ENCODE measurements at places on chromosomes 1 and 21.
A peak's percentile ranks its signal among the peaks of the same experiment; 100 is the strongest.

- peak; percentile 57 for DNase-seq
These were observed 121.2 kb downstream of the TRABD2B start for GRCh38 chr1:47875831-47876586.

DNA sequence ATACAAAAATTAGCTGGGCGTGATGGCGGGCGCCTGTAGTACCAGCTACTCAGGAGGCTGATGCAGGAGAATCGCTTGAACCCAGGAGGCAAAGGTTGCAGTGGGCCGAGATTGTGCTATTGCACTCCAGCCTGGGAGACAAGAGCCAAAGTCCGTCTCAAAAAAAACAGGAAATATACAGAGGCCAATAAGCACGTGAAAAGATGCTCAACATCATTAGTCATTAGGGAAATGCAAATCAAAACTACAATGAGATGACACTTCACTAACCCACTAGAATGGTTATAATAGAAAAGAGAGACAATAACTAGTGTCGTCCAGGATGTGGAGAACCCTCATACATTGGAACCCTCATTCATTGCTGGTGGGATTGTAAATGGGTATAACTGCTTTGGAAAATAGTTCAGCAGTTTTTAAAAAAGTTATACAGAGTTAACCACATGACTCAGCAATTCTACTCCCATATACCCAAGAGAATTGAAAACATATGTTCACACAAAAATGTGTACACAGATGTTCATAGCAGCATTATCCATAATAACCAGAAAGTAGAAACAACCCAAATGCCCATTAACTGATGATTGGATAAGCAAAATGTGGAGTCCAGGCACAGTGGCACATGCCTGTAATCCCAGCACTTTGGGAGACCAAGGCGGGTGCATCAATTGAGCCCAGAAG is 6.4 kb upstream of the E2F2 start:
- no peak for DNase-seq

GRCh38 chr1:32491386-32491785 is 26.5 kb downstream of the ZBTB8B start:
- no peak for DNase-seq

DNA sequence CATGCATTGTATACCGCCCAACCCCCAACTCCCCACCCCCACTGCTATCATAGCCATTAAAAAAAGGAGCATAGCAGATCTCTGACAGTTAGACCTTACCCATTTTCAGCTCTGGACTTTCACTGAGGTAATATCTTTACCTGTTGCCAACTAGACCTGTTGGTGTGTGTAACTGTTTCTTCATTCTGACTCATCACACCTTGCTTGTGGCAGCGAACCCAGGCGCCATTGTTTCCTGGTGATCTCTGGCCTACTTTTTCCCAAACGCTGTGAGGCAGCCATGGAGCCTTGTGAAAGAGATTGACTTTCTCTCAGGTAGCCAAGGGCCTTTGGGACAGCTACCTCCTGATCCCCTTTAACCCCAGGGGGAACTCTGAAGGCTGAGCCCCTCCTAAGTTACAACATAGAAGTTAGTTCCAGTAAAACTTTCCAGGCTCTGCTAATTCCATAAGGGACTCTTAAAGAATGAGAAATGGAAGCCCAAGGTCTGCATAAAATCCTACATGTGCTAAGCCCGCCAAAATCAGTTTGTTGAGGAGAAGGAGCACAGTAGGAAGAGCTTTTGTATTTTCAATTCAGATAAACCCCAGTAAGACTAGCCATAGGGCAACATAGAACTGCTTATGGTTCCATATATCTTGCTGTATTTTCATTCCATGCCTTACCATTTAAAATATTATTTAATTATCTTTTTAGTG is 196.1 kb upstream of the CAMK1G start:
- no peak for DNase-seq

DNA sequence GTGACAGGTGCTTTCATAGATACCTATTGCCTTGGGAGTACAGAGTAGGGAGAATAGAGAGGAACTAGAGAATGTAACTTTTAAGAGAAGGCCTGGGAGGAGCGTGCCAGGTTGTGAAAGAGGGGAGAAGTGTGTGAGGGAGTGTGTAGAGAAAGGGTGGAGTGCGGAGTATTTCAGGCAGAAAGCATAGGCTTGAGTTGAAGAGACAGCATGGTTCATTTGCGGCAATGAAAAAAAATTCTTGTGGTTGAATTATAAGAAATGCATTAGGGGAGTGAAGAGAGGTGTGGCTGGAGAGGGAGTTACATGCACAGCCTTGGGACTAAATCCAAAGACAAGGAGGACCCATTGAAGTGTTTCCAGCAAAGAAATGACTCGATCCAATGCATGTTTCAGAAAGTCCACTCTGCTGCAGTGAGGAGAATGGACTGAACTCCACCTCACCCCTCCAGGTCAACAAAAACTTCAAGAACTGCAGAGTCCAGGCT is 81.7 kb upstream of the ADAM30 start:
- no peak for DNase-seq

- no peak for DNase-seq
These were observed 2.2 kb upstream of the PDZK1IP1 start for GRCh38 chr1:47191940-47192457.

DNA sequence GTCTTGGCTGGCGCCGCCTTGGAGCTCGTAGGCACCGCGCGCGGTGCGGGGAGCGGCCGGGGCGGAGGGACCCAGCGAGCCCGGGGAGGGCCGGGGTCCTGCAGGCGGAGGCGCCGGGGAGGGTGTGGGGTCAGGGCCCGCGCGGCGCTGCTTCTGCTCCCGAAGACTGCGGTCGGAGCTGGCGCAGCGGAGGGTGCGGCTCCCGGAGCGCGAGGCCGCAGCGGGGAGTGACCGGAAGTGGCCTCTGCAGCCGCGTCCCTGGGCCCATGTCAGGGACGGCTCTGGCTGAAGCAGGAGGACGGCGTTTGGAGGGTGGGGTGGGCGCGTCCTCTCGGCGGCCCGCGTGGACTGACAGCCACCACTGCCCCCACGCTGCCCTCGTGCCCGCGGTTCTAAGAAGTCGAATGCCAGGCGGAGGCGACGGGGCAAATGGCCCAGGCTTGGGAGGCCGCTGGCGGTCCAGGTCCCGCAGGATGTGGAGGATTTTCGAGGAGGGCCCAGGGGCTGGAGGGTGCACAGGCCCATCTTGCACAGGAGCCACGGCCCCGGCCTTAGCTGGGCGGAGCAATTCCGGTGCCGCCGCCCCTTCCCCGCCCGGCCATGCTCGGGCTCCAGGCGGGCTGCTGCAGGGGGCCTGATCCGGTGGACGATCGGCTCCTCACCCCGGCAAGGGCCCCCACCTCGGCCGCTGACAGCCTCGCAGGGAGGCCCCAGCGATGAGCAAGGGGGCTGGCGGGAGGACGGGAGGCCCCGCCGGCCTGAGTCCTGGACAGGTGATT is 7.7 kb upstream of the ZNF669 start:
- DNase-seq: no peak

DNA sequence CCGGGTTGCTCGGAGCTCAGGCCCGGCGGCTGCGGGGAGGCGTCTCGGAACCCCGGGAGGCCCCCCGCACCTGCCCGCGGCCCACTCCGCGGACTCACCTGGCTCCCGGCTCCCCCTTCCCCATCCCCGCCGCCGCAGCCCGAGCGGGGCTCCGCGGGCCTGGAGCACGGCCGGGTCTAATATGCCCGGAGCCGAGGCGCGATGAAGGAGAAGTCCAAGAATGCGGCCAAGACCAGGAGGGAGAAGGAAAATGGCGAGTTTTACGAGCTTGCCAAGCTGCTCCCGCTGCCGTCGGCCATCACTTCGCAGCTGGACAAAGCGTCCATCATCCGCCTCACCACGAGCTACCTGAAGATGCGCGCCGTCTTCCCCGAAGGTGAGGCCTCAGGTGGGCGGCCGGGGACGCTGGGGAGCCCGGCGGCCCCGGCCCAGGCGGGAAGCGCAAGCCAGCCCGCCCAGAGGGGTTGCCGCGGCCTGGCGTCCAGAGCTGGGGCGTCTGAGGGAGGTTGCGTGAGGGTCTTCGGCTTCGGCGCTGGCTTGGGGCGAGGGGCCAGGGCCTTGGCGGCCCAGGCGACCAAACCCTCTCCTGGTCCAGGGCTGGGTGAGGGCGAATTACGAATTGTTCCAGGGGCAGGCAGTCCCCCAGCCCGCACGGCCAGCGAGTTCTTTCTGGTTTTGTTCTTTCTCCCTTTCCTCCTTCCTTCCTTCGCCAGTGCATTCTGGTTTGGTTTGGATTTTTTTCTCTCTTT is 805 bp downstream of the SIM2 start:
- DNase-seq: no peak

- DNase-seq: no peak
These were observed 57.5 kb upstream of the CPLANE2 start for GRCh38 chr1:16294219-16295212.

DNA sequence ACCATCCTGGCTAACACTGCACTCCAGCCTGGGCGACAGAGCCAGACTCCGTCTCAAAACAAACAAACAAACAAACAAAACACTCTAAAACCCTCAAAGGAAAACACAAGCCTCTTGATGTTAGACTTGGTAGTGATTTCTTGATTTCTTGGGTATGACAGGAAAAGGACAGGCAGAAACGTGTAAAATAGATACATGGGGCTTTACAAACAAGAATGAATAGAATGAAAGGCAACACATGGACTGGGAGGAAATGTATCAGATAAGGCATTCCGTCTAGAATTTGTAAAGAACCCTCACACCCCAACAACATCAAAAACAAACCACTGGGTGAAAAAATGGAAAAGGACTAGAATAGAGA is 7.8 kb upstream of the PRXL2B start:
- DNase-seq: no peak

DNA sequence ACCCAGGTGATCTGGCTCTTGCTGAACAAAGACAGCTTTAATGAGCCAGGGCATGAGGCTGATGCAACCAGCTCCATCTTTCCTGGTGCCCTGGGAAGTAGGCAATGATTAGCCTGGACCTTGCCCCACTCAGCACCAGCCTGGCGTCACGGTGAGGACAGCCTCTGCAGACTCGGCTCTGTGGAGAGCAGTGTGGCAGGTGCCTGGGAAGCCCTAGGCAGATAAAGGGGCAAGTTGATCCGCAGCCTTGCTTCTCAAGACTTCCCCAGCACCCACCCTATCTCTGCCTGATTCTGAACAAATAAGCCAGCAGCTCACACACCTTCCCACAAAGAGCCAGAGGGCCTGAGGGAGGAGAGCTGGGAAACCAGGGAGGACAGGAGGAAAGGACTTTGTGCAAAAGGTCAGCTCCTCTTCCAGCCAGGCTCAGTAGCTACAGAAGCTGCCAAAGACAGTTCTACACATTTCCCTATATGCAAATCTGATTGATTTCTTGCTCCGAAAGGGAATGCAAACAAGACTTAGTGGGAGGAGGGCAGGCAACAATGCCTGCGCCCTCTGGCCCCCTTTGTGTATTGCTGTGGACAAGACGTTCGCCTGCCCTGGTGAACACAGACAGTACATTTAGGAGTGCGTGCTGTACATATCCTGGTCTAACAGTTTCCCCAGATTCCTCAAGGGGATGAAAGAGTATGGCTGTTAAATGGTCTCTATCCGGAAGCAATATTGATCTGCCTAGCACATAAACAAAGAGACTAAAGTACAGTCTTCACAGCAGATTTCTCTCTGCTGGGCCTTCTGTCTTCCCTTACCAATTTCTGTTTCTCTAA is 63.8 kb downstream of the BCAR3 start:
- DNase-seq: no peak

- DNase-seq: no peak
These were observed 59.8 kb upstream of the SDC3 start for GRCh38 chr1:30968220-30968971.

GRCh38 chr1:20711285-20712214 is 6.3 kb downstream of the KIF17 start:
- DNase-seq: no peak

DNA sequence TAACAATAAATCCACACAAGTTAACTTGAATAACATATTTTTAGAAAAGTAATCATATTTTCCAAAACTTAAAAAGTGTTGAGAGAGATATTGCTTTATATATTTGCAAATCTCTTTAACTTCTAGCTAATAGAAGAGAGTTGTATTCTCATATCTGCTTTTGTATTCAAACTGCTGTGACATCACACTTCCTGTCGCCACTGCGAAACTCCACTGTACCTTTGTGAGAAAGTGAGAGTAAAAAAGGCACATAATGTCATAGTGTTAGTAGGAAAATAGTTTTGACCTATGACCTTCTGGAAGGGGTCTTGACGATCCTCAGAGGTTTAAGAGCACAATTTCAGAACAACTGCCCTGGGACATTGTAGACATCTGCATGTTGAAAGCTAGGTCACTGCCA is 21.6 kb downstream of the AK5 start:
- no peak for DNase-seq

DNA sequence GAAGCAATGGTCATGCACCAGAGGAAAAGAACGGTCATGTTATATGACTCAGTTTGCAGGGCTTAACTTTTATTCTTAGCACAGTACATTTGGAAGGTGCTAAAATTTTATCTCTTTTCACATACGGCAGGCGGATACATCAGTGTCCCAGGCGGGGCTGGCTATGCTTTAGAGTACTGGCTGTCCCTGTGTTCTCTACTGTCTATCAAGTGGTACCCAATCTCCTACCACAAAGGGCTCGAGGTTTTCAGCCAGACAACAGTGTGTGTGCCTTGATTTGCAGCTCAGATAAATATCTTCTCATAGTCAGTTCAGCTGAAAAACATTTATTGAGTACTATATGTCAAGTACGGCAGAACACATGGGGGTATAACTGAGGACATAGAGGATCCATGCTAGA is 65.3 kb downstream of the URB2 start:
- no peak for DNase-seq

- no peak for DNase-seq
These were observed 17.6 kb upstream of the TNFRSF1B start for GRCh38 chr1:12148958-12149790.

- DNase-seq: no peak
These were observed 14.4 kb downstream of the MTF2 start for GRCh38 chr1:93093332-93094006.

DNA sequence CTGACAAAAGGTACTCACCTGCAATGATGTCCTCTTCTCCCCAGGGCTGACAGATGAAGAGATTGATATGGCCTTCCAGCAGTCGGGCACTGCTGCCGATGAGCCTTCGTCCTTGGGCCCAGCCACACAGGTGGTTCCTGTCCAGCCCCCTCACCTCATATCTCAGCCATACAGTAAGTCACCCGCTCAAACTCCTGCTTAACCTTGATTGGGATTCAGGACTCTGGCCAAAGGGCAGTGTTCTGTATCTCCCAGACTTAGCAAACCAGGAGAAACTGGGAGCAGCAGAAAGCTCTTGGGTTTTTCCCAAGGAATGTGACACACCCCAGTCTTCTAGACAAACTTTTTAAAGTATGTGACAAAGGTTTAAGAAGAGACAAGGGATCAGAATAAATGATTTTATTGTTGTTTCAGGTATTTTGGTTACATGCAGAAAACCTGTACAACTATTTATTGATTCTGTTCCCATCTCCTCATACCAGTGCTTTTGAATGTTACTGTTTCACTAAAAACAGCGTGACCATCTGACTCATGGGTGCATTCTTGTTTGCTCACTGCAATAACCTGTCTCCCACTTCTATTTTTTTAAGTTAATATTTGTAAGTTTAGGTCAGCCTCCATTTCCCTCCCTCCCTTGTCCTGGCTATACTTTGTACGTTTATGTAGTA is 124.6 kb downstream of the PEX14 start:
- peak; percentile 51 for DNase-seq

- DNase-seq: no peak
These were observed 9.9 kb upstream of the F3 start for GRCh38 chr1:94551449-94551848.

All from HT1080 (cell line).